Calu3 (cell line): ENCODE measurements at places on chromosomes 2 and 18. TPM values are rescaled to one million over a fixed set of nuclear protein-coding genes. Genes with fewer than 3 reads are reported as not detected.
A peak's percentile ranks its signal among the peaks of the same experiment; 100 is the strongest.

Gene MOB1A
- total RNA-seq, result 116 and 119 TPM in 2 replicates

Gene MYO5B
- 56.7 and 59.1 TPM in 2 replicates for total RNA-seq

Gene GNLY
- not detected in 2 replicates for total RNA-seq

GRCh38 chr2:6072768-6073167 lies 380.6 kb downstream of the SOX11 start:
- H3K36me3 ChIP-seq, result no peaks in the 10 kb centered on the region
- no peaks in the 10 kb centered on the region for H3K27me3 ChIP-seq
- peaks cover 11% of the 10 kb centered on the region for H3K4me1 ChIP-seq
- H3K27ac ChIP-seq, result no peak overlapping the region
- no peak for DNase-seq

GRCh38 chr2:17643031-17643615 lies 102.6 kb downstream of the VSNL1 start:
- peaks cover 10% of the 10 kb centered on the region for H3K4me1 ChIP-seq
- no peaks in the 10 kb centered on the region for H3K36me3 ChIP-seq
- DNase-seq, result peak; percentile 18
- H3K27me3 ChIP-seq, result no peaks in the 10 kb centered on the region
- H3K27ac ChIP-seq, result peak overlapping the region; percentile 40
- no peak overlapping the region for H3K4me3 ChIP-seq

GRCh38 chr2:134158295-134158694 lies 95.6 kb upstream of the MGAT5 start:
- no peaks in the 10 kb centered on the region for H3K36me3 ChIP-seq
- peaks cover 51% of the 10 kb centered on the region for H3K4me1 ChIP-seq
- no peak overlapping the region for H3K4me3 ChIP-seq
- DNase-seq, result no peak
- H3K27me3 ChIP-seq, result no peaks in the 10 kb centered on the region

DNA sequence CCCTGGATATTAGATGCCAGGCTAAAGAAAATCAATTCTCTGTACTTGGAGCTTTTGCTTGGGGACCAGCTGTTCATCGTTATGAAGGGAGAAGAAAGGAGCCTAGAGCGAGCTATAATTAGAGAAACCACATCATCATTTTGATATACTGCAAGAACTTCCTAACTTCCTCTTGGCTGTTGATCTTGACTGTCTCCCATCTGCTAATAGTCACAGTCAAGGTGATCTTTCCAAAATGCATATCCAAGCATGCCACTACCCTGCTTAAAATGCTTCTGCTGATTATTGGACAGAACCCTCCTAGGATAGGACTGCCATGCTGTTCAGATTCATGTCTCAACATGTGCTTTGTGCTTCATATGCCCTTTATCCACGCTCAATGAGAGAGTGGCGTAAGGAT lies 54.8 kb downstream of the RAPGEF4 start:
- DNase-seq, result no peak
- no peaks in the 10 kb centered on the region for H3K36me3 ChIP-seq
- H3K4me1 ChIP-seq, result no peaks in the 10 kb centered on the region
- H3K4me3 ChIP-seq, result no peak overlapping the region
- no peak overlapping the region for H3K27ac ChIP-seq

GRCh38 chr2:201151127-201151981 lies 31.6 kb upstream of the CASP10 start:
- no peaks in the 10 kb centered on the region for H3K27me3 ChIP-seq
- peaks cover 91% of the 10 kb centered on the region for H3K36me3 ChIP-seq
- H3K4me1 ChIP-seq, result peaks cover 58% of the 10 kb centered on the region
- peak overlapping the region; percentile 99 for H3K27ac ChIP-seq
